Cardiac septum (tissue), 1 donor: ENCODE measurements at places on chromosomes 1 and 21. TPM values are rescaled to one million over a fixed set of nuclear protein-coding genes. Genes with fewer than 3 reads are reported as not detected.

The IGFN1 gene
- 0.05 TPM for total RNA-seq

GRCh38 chr1:179823693-179824092, 53.9 kb downstream of the TOR1AIP2 start:
- no peak for DNase-seq

The GPR52 gene
- total RNA-seq: 4.3 TPM

DNA sequence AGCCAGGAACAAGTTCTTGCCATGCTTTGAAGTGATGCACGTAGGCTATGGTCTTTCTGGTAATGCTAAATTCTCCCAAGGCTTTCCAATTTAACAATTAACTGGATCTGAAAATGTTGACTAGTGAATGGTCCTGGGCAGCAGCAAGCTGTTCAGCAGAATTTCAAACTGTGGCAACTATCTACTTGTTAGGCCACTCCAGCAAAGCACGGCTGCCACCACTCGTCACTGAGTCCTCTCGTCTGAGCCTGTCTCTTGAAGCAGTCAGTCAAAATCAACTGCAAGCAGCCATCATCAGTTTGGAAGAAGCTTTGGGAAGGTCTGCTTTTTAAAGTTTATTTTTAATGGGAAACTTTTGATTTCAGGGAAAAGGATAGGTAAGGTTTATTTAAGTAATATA, 6.1 kb downstream of the FLVCR1 start:
- DNase-seq: no peak

The RSPO1 gene
- not detected for total RNA-seq

The PSRC1 gene
- total RNA-seq: 0.59 TPM

- DNase-seq: no peak
Observed at GRCh38 chr21:43884012-43884860, 19.2 kb downstream of the AGPAT3 start.

DNA sequence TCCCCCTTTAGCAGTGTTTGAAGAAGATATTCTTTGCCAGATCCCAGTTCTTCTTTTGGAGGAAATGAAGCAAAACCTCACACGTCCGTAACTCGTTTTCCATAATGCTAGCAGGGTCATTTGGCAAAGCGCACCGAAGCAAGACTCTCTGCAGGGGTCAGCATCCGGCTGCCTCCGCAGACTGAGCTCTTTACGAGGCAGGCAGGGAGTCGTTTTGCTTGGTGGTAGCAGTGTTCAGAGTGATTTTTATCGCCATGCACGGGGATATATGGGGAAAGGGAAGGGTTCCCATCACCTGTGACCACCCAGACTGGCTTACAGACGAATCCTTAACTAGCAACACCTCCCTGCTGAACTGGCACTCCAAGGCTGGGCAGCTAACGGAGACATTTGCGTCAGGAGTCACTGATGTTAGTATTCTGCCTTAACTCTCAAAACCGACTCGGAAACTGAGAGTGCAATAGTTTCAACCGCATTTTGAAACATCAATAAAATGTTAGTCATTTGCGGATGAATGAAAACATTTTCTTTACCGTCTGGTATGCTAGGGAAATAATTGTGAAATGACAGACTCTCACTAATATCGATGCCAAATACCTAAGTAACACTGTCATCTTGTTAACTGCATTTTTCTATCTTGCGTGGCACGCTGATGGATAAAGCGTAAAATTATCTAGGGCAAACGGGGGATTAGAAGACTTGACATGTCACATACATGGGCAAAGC, 2.2 kb upstream of the NEGR1 start:
- no peak for DNase-seq

The GSTM5 gene
- total RNA-seq: 2.6 TPM
